ENCODE measurements at places on chromosomes 7 and 10.

- no peak for DNase-seq
Measured at GRCh38 chr10:29099415-29099814, 189.5 kb upstream of the LYZL1 start.

GRCh38 chr10:78905015-78905956, 163.5 kb upstream of the ZMIZ1 start:
- no peak for DNase-seq

- no peak for DNase-seq
Measured at GRCh38 chr10:30215623-30216022, 133.5 kb downstream of the MTPAP start.

DNA sequence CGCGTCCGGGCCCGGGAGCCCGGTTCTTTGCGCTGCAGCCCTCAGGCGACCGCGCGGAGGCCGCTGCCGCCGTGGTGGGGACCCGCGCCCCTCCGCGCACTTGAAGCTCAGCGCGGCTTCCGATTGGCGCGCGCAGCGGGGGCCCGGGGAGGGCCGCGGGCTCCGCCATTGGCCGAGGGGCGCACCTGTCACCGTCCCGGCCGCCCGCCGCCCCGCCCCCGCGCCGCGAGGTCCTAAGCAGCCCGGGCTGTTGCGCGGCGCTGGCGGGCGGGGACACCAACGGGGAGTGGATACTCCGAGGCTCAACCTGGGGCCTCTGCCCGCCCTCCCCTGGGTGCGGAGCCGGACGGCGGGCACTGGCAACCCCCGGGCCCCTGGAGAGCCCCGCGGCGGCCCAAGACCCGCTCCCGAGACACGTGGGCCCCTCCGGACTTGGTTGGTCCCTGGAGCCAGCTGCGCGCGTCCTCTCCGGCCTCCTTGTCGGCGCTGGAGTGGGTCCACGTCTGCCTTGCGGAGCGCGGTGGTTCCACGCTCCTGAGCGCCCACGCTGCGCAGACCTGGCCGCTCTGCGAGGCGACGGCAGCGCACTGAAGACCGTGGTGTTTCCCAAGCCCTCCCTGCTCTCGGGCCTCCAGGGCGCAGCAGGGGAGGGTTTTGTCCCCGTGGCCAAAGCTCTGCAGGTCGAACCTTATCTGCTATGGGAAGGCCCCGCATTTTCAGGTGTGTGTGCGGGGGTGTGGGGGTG, at the start of gene MNX1:
TSS of gene MNX1 (minus strand) at position 76 of the 745 bp plus-strand sequence. CDS start 313 bp downstream, outside the sequence.
- no peak for DNase-seq

DNA sequence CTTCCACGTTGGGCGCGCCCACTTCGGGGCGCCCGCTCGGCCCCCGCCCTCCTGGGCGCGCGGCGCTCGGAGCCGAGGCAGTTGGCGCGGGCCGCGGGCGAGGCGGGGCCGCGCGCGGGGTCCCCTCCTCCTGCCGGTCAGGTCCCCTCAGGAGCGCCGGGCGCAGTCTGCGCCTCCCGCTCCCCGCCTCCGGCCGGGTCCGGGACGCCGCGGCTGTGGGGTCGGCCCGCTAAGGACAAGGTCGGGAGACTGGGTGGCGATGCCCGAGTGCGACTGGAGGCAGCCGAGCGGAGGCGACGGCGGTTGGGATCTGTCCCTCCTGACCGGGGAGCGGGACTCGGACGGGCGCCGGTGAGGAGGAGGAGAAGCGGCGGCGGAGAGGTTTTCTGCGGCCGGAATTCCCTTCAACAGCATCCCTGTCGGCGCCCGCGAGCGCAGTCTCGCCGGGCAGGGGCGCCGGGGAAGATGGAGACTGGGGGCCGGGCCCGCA, at the start of gene ATRNL1:
TSS of gene ATRNL1 (plus strand) at position 80 of the 490 bp plus-strand sequence. CDS start at position 466, 386 bp downstream.
- DNase-seq = no peak

DNA sequence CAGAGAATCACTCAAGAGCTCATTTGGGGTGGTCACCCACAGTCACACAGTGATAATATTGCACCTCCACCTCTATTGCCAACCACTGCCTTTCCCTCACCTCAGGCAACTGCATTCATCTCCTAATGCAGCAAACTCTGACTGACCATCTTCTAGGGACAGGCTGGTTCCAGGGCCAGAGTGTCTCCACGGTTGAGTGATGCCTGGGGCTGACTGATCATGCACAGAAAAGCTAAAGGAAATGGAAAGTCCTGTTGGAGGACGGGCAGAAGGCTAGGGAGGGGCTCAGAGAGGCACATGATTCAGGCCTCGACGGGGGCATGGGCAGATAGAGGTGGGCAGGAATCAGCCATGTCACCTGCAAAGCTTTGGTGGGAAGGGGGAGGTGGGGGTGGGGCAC, 127.1 kb upstream of the TNS3 start:
- DNase-seq = no peak

DNA sequence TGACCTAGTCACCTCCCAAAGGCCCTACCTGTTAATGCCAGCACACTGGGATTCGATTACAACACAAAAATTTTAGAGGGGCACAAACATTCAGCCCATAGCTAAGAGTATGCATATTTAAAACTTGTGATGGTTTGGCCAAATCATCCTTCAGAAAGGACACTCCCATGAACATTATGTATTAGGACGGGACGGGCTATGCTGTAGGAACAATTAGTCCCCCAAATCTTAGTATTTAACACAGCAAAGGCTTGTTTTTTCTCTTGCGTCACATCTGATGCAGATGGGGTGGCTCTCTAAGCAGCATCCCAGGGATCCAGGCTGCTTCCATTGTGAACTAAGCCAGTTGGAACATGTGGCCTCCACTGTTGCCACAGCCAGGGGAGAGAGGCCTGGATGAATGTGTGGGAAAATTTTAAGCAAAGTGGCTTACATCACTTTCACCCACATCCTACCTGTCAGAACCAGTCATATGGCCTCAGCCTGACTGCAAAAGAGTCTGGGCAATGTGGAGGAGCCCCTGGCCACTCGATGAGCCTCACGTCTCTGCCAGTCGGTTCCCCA, 26.6 kb downstream of the CHST3 start:
- DNase-seq = no peak

DNA sequence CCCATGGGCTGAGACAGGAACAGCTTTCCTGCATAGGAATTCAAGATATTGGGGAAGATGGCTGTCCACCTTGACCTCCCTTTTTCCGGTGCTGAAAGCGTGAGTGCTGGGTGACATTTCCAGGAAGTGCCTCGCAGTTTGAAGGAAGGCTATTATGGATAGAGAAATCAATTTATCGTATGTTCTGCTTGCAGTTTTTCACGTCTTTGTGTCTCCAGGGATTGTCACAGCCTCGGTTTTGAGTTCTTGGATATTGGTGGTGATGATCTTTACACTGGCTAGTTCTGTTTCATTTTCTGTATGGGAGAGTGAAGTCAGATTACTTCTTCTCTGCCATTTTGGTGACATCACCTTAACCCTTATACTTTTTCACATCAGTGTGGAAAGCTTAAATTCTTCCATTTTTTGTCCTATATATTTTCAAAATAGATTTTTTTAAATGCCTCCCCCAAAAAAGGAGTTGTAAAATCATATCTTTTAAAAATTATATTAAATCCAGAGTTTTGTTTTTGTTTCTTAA, 102.5 kb upstream of the APBB1IP start:
- no peak for DNase-seq

- no peak for DNase-seq
Measured at GRCh38 chr10:38094927-38095574, 914 bp downstream of the ZNF37A start.

- no peak for DNase-seq
Measured at GRCh38 chr10:86840498-86840897, 84.1 kb downstream of the BMPR1A start.

DNA sequence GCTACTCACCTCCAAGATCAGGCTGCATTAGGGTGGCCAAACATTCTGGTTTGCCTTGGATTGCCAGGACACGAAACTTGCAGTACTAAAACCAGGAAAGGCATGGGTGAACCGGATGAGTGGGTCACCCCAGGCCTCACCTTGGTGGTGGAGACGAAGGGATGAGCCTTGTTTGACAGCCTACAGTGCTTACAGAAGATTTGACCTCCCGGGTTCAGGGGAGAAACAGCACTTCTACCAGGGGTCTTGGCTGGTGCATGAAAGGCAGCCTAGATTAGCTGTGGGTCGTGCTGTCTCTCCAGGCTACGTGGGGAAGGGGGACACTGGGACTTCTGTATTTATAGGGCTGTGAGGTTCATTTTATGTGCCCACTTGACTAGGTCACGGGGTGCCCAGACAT, 469.8 kb downstream of the PLXNA4 start:
- no peak for DNase-seq

- DNase-seq = no peak
Measured at GRCh38 chr7:114919587-114919986, 2.3 kb upstream of the MDFIC start.
